ENCODE measurements at places on chromosomes 6 and 20. TPM values are rescaled to one million over a fixed set of nuclear protein-coding genes. Genes with fewer than 3 reads are reported as not detected.

ZBTB46 gene
- 1.2 TPM for total RNA-seq

DNA sequence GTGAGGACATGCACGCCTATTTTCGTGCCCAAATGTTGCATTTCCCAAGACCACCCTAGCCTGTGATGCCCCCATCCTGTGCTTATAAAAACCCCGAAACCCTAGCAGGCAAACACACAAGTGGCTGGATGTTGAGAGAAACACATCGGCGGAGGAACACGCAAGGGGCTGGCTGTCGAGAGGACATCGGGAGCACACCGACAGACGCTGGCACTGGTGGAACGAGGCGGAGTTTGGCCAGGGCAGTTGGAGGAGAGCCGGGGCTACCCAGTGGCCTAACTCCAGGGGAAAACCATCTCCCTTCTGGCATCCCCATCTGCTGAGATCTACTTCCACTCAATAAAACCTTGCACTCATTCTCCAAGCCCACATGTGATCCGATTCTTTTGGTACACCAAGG, 225.9 kb upstream of the GRIK2 start:
- no peak overlapping the region for H3K27ac ChIP-seq
- no peak overlapping the region for H3K4me3 ChIP-seq
- H3K36me3 ChIP-seq, result no peaks in the 10 kb centered on the region
- H3K27me3 ChIP-seq, result no peaks in the 10 kb centered on the region

GRCh38 chr6:1767481-1768246, 157.9 kb downstream of the FOXC1 start:
- H3K4me1 ChIP-seq, result peaks cover 25% of the 10 kb centered on the region
- no peaks in the 10 kb centered on the region for H3K27me3 ChIP-seq
- H3K36me3 ChIP-seq, result peaks cover 4% of the 10 kb centered on the region
- H3K4me3 ChIP-seq, result no peak overlapping the region
- no peak for DNase-seq

- H3K27me3 ChIP-seq, result no peaks in the 10 kb centered on the region
- H3K27ac ChIP-seq, result no peak overlapping the region
- DNase-seq, result no peak
Observed at GRCh38 chr20:20939006-20939405, 167.2 kb downstream of the LINC00237 start.

- H3K36me3 ChIP-seq, result no peaks in the 10 kb centered on the region
- H3K4me1 ChIP-seq, result peaks cover 49% of the 10 kb centered on the region
- H3K27me3 ChIP-seq, result no peaks in the 10 kb centered on the region
- peak overlapping the region; percentile 74 for H3K27ac ChIP-seq
- DNase-seq, result no peak
- H3K4me3 ChIP-seq, result peak overlapping the region; percentile 47
Observed at GRCh38 chr20:53865901-53866793, 204.2 kb downstream of the BCAS1 start.

DNA sequence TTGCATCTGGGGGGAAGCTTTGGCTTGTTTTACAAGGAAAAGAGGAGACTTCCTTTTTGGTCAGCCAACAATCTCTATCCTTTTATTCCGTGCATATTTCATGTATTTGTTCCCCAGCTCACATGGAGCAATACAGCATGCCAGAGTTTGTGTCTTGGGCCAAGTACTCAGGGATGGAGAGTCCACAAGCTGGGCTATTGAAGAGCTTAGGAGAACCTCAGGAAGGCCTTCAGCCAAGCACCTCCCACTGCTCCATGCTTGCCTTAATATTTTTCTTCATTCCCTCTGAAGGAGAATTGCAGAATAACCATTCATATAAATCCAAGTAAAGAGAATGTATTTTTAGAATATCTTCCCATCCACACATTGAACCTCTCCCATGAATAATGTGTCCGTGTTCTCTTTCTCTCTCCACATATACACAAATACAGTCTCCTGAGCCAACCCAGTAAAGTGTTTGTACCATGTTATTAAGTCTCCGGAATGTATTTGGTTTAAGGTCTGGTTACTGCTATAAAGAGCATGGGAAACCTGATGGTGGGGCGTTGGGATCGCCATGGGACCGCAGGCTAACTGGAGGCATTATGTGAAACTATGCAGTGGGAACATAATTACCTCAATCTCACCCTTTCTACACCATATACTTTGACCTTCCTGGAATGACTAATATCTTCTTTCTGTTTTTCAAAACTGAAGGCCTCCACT, 3.0 kb downstream of the LAMA4 start:
- H3K27me3 ChIP-seq, result peaks cover 61% of the 10 kb centered on the region
- H3K4me1 ChIP-seq, result peaks cover 17% of the 10 kb centered on the region
- no peaks in the 10 kb centered on the region for H3K36me3 ChIP-seq
- no peak for DNase-seq

DNA sequence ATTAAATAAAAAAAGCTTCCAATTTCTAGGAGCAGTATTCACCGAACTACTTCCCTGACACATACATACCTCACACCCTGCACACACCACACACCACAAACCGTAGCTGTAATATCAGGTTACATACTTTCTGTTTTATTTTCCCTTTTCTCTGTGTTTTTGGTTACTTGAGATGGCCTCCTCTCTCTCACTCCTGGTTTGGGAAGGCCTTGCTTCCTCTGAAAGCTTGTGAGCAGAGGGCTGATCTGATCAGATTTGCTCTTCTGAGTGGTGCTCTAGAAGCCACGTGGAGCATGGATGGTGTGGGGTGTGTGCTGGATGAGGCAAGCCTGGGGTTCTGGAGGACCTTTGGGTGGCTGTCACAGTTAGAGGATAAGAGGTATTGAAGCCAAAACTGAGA, 20.9 kb downstream of the UTRN start:
- H3K27ac ChIP-seq, result peak overlapping the region; percentile 85
- peaks cover 18% of the 10 kb centered on the region for H3K36me3 ChIP-seq
- peak; percentile 41 for DNase-seq

GRCh38 chr6:1745814-1746213, 136.1 kb downstream of the FOXC1 start:
- H3K27ac ChIP-seq, result no peak overlapping the region
- no peaks in the 10 kb centered on the region for H3K4me1 ChIP-seq
- no peak for DNase-seq
- H3K36me3 ChIP-seq, result no peaks in the 10 kb centered on the region
- no peak overlapping the region for H3K4me3 ChIP-seq

DNA sequence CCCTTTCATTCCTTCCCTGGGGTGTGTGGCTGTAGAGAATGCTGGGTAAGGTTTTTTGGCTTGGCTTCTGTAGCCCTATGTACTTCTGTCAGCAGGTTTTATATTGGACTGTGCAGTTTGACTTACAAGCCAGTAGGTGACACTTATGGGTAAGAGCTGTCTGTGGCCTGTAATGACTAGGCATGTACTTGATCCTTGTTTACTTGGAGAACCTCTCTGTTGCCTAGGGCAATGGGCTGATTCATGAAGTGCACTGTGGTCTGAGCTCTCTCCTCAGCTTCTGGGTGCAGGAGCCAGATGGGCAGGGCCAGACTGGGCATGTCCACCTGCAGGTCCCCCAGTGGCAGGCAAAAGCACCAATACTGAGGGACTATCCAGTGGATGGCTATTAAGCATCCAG, 544.6 kb downstream of the ADGRB3 start:
- no peaks in the 10 kb centered on the region for H3K36me3 ChIP-seq
- no peak overlapping the region for H3K27ac ChIP-seq
- H3K4me1 ChIP-seq, result no peaks in the 10 kb centered on the region
- H3K4me3 ChIP-seq, result no peak overlapping the region
- no peaks in the 10 kb centered on the region for H3K27me3 ChIP-seq
- DNase-seq, result no peak

DNA sequence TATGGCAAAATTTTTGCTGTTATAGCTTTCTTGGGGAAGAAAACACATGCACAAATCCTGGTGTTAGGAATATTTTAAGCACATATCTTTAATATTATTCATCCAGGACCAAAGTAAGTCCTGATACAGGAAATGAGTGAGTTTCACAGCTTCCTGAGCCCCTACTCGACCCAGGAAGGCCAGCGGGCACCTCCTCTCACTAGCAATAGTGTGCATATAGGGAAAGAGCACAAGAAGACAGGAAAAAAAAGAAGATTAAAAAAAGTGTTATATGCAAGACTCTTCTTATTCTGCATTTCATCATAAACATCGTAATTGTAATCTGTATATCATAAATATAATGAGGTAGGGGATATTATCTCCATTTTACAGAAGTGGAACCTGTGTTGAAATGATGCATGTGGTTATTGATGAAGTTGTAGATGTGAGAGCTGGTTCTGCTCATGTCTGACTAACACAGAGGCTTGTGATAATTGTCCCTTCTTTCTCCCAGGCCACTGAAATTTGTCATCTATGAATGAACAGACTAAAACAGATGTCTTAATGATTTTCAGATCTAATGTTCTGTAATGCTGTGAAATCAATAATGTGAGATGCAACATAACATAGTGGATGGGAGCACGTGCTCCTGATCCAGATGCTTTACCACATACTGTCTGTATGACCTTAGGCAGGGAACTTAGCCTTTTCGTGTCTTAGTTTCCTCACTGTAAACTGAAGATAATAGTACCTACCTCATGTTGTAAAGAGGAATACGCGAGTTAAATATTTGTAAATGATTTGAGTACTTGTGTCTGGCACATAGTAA, 101.2 kb downstream of the MYO6 start:
- H3K27me3 ChIP-seq, result peaks cover 2% of the 10 kb centered on the region
- H3K4me3 ChIP-seq, result no peak overlapping the region
- DNase-seq, result no peak
- no peaks in the 10 kb centered on the region for H3K4me1 ChIP-seq

DNA sequence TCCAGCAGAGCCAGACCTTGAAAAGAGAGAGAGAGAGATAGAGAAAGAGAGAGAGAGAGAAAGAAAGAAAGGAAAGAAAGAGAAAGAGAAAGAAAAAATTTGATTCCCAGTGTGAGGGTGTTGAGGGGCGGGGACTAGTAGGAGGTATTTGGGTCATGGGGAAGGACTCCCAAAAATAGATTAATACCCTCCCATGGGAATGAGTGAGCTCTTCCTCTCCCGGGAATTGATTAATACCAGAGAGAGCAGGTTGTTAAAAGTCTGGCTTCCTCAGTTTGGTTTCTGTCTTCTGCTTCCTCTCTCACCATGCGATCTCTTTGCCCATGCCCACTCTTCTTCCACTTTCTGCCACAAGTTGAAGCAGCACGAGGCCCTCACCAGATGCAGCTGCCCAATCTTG, 28.8 kb upstream of the CFAP206 start:
- H3K36me3 ChIP-seq, result no peaks in the 10 kb centered on the region
- H3K27me3 ChIP-seq, result no peaks in the 10 kb centered on the region
- DNase-seq, result no peak
- no peak overlapping the region for H3K4me3 ChIP-seq
- H3K27ac ChIP-seq, result no peak overlapping the region

- no peak for DNase-seq
- no peak overlapping the region for H3K27ac ChIP-seq
- no peaks in the 10 kb centered on the region for H3K4me1 ChIP-seq
- no peaks in the 10 kb centered on the region for H3K27me3 ChIP-seq
- H3K4me3 ChIP-seq, result no peak overlapping the region
- no peaks in the 10 kb centered on the region for H3K36me3 ChIP-seq
Observed at GRCh38 chr6:161631676-161632194, 357.9 kb upstream of the AGPAT4 start.

GRCh38 chr6:155980768-155981079, 525.1 kb upstream of the NOX3 start:
- H3K36me3 ChIP-seq, result no peaks in the 10 kb centered on the region
- H3K27ac ChIP-seq, result no peak overlapping the region
- H3K4me3 ChIP-seq, result no peak overlapping the region
- H3K4me1 ChIP-seq, result no peaks in the 10 kb centered on the region
- H3K27me3 ChIP-seq, result peaks cover 3% of the 10 kb centered on the region

DNA sequence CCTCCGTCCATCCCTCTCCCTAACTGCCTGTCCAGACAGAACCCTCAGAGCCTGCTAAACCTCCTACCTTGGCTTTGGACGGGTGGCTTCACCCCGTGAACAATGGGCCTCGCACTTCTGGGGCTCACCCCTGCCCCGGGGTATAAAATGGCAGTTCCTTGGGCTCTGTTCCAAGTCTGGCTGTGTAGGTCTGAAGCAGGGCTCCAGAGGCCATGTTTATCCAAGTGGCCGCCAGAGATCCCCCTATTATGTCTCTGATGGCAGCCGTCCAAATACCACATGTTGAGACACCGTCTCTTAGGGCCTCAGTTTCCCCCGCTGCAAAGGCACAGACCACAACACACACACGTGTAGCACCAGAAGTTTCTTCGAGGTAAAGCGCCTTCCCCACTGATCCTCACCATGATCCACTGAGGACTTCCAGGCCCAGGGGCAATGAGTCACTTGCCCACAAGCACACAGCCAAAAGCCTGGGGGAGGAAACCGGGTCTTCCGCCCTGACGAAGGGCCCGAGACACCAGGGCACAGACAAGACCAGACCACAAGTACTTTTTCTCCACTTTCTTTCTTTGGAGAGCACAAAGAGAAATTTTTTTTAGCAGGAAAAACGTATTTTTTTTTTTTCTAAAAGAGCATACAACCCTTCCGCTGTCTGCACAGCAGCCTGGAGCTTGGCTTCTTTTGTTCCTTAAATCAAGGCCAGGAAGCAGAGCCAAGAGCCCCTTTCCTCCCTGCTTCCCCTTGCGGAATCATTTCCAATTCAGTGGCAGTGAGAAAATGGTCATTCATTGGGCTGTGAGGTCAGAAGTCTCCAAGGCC, 11.8 kb downstream of the CPNE5 start:
- peaks cover 7% of the 10 kb centered on the region for H3K4me1 ChIP-seq
- H3K36me3 ChIP-seq, result no peaks in the 10 kb centered on the region
- no peak overlapping the region for H3K4me3 ChIP-seq
- DNase-seq, result no peak
- H3K27ac ChIP-seq, result no peak overlapping the region

GRCh38 chr20:23235173-23236027, 115.2 kb upstream of the NXT1 start:
- peak; percentile 27 for DNase-seq
- H3K27me3 ChIP-seq, result peaks cover 15% of the 10 kb centered on the region
- H3K4me3 ChIP-seq, result no peak overlapping the region
- H3K27ac ChIP-seq, result no peak overlapping the region

DNA sequence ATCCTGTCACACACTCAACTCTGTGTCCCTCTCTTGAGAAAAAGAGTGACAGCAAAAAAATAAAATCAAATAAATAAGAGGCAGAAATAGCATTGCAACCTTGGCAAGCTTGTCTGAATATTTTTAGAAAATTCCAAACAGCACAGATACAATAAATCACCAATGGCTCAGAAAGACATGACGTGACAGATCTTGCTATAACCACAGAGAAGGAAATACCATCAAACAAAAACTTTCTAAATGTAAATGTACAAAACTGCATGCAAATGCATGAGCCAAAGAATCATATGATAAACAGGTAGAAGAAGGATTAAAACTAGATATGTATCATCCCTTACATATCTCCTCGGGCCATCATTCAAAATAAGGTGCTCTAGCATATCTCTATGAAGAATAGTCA, 549.2 kb upstream of the NOX3 start:
- no peaks in the 10 kb centered on the region for H3K4me1 ChIP-seq
- no peak for DNase-seq
- no peaks in the 10 kb centered on the region for H3K36me3 ChIP-seq
- H3K27ac ChIP-seq, result no peak overlapping the region
- H3K27me3 ChIP-seq, result no peaks in the 10 kb centered on the region

DNA sequence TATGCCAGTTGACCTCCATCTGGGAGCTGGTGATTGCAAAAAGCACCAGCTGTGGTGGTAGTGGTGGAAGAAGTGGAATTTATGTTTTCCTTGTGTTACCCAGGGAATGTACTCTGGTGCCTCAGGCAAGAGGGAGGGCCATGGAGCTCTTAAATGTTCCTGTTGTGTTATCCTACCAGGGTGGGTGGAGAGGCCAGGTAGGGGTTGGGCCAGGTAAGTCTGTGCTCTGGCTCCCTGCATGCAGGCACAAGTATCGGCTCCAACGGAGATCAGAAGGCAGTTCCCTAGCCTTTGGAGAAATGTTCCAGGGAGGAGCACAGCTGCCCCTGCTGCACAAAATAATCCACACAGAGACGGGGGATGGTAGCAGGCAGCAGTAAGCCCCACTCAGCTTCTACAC, 419.3 kb upstream of the EYS start:
- no peaks in the 10 kb centered on the region for H3K4me1 ChIP-seq
- H3K27me3 ChIP-seq, result no peaks in the 10 kb centered on the region
- no peak overlapping the region for H3K4me3 ChIP-seq
- no peak for DNase-seq
- no peaks in the 10 kb centered on the region for H3K36me3 ChIP-seq
